ENCODE measurements at places on chromosomes 5 and 9.

DNA sequence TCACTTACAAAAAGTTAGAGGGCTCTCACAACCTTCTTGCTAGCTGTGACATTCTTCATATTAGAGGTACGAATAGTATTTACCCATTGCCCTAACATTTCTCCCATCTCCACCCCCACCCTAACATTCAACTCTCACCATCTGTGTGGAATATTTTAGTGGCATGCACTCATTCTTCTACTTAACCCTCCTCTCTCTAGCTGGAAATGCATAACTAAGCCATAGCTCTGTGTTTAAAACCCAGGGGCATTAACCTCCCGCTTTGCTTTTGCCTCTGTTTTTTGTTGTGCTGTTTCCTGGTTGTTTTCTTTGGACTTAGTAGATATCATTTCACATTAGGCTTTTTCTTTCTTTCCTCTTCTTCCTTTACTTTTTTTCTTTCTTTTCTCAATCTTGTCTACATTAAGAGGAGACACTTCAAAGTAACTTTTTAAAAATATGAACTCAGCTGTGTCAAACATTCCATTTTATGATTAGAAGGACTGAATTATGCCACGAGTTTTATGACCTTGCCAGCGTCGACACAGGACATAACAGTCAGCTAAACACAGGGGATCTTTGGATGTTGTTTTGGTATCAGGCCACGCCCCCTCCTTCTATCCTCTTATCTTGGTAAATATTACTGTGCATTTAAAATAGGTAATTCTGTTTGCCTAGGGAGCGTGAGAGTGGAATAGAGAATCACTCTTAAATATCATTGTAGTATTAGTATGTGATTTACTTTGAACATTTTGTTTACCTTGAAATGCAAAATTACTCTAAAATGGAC, 236.0 kb downstream of the CD180 start:
- DNase-seq: no peak

GRCh38 chr9:95078511-95078910, 239.0 kb downstream of the FANCC start:
- no peak for DNase-seq

DNA sequence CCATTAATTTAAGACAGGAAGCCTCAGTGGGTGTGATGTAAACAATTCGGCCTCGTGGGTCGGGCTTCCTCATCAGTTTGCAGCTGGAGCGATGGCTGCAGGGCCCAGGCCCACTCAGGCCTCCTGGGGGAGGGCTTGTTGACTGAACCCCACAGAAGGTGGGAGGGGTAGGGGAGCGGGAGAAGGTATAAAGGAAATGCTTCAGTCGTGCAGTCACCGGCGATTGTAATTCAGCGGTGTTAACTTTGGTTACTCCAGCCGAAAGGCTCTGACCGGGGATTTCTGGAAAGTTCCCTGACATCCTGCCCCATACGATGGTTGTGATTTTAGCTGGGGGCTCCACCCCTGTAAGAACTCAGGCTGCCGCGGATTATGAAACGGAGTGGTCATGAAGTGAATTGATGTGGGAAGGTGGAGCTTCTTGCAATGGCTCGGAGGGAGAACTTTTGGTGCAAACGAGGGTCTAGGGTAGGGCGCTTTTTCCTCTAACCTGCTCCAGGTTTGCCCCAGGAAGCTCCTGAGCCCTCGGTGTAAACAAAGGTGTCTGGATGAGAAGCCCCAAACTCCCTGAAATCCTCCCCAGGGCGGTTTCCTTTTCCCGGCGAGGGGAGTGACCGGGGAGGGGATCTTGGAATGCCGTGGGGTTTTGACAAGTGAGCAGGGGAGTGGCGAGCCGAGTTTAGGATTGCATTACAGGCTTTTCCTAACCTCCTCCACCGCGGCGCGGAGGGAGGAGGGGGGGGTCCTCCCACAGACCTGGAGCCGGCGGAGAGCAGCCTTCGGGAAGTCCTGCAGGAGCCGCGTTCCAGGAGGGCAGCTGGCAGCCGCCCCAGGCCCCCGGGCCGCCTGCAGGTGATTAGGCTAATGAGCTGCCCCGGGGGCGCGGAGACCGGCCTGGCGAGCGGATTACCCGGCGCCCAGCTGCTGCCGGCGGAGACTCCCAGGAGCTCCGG, 215.5 kb downstream of the PDZD2 start:
- DNase-seq: no peak

DNA sequence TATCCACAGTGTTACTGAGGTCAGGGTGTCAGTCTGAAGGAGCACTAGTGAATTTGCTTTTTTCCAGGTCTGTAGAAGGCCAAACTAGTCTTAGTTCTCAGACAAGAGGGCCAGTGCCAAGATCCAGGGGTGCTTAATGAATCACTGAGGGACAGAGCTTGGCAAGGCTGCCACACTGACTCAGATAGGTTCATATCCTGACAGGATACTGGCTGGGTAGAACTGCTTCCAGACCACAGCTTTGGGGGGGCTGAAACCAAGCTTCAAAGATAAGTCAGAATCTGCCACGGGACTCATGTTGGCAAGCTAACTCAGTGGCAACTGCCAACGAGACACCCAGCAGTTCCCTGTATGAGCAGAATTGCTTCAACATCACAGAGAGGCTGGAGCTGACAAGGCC, 1125.4 kb downstream of the EFNA5 start:
- DNase-seq: no peak

- DNase-seq: no peak
Measured at GRCh38 chr9:89994988-89995613, 390.3 kb downstream of the GADD45G start.

- no peak for DNase-seq
Measured at GRCh38 chr9:6133346-6134063, 82.1 kb upstream of the IL33 start.

DNA sequence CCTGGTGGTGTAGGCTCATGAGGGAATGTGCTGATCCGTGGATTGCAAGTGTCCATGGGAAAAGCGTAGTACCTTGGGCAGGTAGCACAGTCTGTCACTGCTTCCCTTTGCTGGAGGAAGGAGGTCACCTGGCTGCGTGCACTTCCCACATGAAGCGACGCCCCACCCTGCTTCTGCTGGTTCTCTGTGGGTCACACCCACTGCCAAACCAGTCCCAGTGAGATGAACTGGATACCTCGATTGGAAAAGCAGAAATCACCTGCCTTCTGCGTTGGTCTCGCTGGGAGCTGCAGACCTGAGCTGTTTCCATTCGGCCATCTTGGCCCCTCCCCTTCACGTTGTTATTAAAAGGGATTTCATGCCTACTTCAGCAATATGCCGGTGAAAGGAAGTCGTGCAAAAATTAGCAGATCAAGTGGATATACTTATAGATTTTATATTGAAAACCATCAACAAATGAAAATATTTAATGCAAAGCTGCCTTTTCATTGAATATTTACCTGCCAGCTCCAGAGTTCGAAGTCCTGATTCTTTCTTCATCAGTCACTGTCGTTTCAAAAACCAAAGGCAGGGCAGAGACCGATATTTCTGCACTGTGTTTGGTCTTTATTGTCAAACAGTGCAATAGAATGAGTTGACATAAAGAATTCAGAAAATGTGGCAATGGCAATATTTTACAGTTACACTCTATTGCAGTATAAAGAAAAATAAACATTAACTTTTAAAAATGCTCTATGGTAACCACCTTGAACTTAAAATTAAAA, 123.2 kb downstream of the JAKMIP2 start:
- DNase-seq: no peak

- DNase-seq: no peak
Measured at GRCh38 chr5:139462586-139463276, at the start of gene ECSCR. Gene ECSCR, minus strand, starts transcription at chr5:139462743. Its CDS starts 73 bp downstream, at chr5:139462670.

DNA sequence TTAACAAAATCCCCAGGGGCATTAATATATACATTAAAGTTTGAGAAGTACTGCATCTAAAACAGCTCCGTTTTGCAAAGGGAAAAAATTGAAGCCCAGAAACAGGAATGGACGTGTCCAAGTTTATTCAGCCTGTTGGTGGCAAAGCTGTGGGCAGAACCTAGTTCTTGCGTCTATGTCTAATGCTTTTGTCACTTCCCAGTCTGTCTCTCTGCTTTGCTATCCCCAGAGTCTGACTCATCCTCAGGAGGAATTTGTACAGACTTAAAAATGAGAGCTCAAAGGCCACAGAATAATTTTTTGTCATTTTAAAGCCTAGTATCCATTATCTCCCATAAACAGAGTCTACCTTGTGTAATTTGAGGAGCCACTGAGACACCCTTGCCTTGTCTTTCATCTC, 330.9 kb upstream of the GRIA1 start:
- DNase-seq: no peak

GRCh38 chr5:31172881-31173280, 20.6 kb upstream of the CDH6 start:
- DNase-seq: no peak

- DNase-seq: no peak
Measured at GRCh38 chr5:178590924-178591423, 781 bp upstream of the COL23A1 start.
